A375 (cell line): ENCODE measurements at places on chromosomes 12 and 14. TPM values are rescaled to one million over a fixed set of nuclear protein-coding genes. Genes with fewer than 3 reads are reported as not detected.

Gene GLT1D1
- total RNA-seq, result 0.08 TPM in 2 replicates

Gene RCOR1
- 8.4 and 8.5 TPM in 2 replicates for total RNA-seq

Gene NFATC4
- 8.6 and 12.2 TPM in 2 replicates for total RNA-seq

Gene NCAPD2
- 185 and 195 TPM in 2 replicates for total RNA-seq

Gene TBX5
- total RNA-seq, result not detected in 2 replicates

Gene STYX
- total RNA-seq, result 4.3 and 4.4 TPM in 2 replicates

Gene TMEM263
- total RNA-seq, result 36.5 and 36.6 TPM in 2 replicates

Gene ACSM4
- total RNA-seq, result not detected in 2 replicates

Gene ZNF385A
- total RNA-seq, result 7.3 and 8.1 TPM in 2 replicates
